ENCODE measurements at places on chromosomes 4 and X.

GRCh38 chr4:58453956-58454355 lies 1343.8 kb upstream of the IGFBP7 start:
- no peak for DNase-seq

DNA sequence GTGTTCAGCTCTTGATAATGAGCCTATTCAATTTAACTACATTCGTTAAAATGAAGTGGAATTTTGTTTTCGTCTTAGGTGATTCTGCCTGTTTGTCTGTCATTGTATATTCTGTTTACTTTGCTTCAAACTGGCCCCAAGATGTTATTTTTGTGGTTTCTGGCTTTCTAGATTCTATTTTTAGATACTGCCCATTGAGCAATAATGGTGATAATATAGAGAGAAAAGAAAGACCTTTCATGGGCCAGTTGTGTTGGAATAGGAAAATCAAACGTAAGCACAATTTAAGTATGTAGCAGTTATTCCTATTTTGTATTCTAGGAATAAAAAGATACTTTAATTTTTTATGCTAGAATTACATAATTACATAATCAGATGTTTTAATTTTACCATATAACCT lies 4.0 kb downstream of the CDKN2AIP start:
- DNase-seq: no peak

GRCh38 chrX:16914058-16914457 lies 32.4 kb upstream of the REPS2 start:
- no peak for DNase-seq

DNA sequence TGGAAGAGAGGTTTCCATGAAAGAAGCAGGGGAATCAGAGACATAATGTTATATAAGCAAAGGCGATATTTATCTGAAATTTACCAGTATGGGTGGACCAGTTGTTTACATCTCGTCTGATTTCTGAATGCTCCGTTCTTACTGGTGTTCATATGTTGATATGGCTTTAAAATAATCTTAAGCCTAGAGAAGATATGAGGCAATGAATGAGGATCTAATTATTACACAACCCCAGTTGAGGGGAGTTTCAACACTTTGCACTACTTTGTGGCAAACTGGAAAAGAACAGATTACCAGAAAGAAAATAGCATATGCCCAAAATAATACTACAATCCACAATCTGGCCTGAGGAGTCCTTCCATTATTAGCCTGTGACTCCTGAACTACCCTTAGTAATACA lies 263.3 kb upstream of the MAGEB2 start:
- no peak for DNase-seq

- DNase-seq: no peak
Observed at GRCh38 chr4:1972414-1972813, 36.4 kb downstream of the NELFA start.

GRCh38 chr4:47543331-47543730 lies 58.3 kb downstream of the ATP10D start:
- DNase-seq: no peak

- DNase-seq: no peak
Observed at GRCh38 chr4:27908356-27908755, 1047.7 kb downstream of the STIM2 start.

DNA sequence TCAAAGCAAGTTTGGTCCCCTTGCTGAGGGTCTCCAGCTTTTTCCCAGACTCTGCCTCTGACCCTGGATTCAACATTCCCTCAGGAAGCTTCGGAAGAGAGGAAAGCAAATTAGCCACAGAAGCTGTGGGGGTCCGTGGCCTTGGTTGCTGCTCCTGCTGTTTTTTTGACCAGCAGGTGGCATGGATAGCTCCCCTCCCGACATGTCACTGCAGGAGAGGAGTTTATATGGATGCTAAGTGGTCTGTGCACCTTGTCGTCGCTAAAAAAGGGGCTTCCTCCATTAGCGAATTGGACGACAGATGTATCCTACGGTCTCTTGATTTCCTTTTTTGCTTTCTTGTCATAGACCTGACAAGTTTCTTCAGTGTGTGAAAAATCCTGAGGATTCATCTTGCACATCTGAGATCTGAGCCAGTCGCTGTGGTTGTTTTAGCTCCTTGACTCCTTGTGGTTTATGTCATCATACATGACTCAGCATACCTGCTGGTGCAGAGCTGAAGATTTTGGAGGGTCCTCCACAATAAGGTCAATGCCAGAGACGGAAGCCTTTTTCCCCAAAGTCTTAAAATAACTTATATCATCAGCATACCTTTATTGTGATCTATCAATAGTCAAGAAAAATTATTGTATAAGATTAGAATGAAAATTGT lies 70.2 kb downstream of the CD38 start:
- DNase-seq: no peak

DNA sequence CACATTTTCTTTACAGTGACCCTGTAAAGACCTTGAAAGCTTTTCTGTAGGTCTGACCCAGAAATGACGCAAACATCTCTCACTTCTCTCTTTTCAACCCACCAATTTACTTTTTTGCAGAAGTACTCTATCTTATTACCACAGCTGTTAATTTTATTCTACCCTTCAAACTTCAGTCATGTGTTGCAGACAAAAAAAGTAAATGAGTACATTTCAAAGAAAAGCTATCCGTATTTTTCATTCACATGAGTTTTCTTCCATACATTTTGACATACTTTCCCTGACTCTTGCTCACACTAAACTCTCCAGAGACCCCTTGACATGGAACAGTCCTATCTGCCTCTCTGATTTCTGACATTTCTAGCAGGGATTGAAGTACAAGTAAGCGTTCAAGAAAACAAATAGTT lies 51.7 kb downstream of the SLC7A11 start:
- no peak for DNase-seq

DNA sequence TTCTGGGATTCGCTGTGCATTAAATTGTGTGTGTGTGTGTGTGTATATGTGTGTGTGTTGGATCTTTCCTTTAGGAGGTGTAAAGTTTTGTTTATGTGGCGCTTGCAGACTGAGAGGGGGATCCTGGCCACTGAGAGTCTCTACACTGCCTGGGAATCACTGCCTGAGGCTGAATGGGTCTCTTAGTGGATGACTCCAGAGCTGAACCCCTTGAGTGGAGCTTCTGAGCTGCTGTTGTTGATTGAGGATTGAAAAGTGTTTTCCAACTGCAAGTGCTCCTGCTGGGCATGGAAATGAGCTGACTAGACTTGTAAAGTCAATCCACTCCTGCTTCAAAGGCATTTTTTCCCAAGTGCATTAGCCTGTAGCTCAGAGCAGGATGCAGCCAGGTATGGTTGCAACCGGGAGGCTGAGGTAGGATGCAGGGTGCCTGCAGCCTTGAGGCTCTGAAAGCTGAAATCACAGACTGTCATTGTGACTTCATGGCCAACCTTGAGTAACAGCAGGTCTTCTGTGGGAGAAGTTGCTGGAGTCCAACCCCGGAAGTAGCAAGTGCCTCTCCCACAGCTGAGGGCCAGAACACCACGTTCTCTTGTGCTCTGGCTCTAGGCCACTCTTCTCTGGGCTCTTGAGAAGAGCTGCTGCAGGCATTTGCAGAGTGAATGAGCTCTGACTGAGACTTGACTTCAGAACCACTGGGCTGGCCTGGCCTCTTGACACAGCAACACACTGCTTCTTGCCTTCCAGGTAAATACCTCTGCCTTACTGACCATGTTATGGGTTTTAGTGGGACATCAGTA lies at the start of gene TBX22:
TBX22 (plus strand) TSS at position 613 of the 800 bp plus-strand sequence. CDS start 7,517 bp downstream, outside the sequence.
- DNase-seq: no peak

DNA sequence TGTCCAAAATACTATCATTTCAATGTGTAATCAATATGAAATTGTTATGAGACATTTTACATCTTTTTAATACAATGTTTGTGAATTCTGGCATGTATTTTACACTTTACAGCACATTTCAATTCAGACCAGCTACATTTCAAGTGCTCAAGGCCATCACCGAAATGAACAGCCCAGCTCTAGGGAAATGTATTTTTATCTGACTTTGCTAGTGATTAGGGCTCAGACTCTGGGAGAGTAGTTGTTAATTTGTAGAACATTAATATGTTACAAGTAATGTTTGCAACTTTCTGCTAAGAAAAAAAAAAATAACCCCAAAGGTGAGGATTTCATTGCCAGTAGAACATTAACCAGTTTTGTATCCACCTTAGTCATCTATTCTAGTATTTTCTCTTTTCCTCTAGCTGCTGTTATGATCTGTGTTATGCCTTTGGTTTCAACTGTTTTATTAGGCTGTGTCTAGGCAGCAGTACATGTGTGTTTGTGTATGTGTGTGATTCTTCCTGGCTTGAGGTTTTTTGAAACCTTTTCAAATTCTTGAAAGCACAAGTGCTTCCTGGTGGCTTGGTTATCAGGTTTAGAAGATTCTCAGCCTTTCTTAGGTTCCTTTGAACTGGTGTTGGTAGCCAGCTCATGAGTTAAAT lies 125.9 kb downstream of the NSUN7 start:
- no peak for DNase-seq

DNA sequence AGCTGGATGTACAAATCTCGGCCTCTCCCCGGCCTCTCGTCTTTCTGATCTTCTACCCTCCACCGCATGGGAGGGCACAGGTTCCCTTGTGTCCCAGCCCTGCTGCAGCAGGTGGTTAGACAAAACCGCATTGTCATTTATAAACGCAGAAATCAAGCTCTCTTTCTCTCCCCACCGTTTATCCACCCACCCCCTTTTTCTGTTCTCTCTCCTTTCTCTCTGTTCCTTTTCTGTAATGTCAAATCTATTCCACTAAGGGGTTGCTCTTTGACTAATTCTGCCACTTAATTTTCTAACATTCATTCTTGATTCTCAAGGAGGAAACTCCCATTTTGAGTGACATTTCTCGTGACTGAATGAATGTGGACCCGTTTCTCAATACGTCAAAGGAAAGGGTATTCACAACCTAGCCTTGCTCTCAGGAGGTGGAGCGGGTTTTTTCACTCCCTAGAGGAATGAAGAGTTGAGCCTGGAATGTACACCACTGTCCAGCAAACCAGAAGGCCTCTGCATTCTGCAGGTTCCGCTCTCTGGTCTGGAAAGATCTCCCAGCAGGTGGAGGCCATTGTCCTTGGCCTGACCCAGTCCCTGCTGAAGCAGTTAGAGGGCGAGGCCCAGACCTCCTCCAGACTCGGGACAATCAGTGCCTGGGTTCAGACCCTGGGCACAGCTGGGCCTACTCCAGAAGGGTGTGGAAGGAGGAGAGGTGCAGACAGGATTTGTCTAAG lies 70.9 kb upstream of the ENPP6 start:
- no peak for DNase-seq

DNA sequence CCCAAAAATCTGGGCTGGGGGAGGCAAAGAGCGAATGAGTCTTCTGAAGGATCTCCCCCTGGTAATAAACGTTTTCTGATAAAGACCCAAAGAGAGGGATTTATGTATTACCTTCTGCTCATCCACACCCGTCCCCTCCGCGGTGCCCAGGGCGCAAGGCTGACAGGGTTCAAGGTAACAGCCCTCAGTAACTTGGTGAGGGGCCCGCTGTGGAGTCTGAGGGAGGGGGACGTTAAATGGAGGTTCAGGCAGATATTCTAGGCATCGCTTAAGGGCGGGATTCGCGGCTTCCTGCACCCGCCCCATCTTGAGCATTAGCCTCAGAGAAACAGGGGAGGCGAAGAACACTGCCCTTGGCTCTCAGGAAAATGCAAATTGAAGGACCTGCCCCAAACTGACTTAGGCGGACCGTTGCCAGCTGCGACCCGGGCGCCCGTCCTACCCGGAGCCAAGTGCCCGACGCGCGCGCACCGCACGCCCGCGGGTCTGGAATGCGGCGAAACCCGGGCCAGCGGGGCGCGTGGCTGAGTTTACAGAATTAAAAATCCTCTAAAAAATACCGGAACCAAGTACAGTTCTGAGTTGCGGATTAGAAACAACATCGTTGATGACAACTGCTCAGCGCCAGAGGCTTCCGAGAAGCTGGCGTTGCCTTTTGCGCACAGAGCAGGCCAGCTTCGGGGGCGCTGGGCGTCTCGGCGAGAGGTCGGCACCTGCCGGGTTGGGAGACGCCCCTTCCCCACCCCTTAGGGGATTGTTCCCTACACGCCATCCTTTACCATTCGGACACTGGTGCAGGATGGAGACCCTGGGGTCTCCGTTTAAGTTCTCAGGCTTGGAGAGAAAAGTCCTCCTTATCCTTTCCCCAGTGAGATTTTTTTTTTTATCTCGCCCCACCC lies 2.8 kb downstream of the HELT start:
- DNase-seq: no peak

GRCh38 chr4:2281575-2282343 lies 19.9 kb upstream of the MXD4 start:
- DNase-seq: no peak

- no peak for DNase-seq
Observed at GRCh38 chr4:103802766-103803165, 83.0 kb upstream of the TACR3 start.

GRCh38 chrX:8721536-8721935 lies 10.4 kb downstream of the ANOS1 start:
- DNase-seq: no peak

DNA sequence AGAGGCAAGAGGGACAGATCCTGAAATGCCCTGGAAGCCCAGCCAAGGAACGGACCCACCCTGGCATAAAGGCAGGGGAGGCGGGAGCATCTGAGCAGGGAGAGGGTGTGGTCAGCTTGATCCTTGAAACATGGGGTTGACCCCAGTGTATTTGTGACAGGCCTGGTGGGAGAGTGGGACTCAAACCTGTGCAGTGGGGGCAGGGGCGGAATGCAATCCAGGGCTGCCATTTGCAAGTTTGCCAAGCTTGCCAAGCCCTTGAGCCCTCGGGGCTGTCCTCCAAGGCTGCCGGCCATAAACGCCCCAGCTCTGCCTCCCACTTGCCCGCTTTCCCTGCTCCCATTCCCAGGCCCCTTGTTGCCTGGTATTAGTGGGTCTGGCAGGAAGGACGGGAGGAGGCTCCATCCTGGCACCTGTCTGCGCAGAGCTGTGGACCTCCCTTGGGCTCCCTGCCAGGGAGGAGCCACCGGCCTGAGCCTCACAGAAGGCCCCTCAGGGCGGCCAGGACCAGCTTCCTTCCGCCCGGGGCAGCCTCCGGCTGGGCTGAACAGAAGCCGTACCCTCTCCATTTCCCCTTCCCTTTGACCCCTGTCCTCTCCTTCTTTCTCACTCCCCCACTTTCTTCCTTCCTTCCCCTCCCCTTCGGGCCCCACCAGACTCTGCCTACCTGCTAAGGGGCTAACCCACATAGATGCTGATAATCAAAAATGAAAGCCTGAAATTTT lies 661 bp downstream of the S100P start:
- no peak for DNase-seq
